ENCODE measurements at places on chromosomes 12 and 14.

- no peak for DNase-seq
Observed at GRCh38 chr12:75790219-75790618, 241.4 kb downstream of the PHLDA1 start.

DNA sequence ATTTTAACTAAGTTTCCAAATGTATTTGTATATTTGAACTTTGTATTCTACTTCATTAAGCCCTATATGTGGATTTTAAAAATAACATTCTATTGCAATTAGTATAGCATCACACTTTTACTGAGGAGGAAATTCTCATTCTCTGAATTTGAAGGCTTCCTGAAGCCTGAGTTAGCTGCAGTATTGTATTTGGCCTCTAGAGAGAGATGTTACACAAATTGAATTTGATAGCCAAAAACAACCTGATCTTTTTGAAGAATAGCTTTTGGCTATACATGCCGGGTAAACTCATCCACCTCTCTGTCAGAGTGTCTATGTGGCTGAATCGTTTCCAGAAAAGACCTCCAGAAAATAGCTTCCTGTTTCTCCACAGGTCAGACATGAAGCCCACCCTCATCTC lies 316.5 kb upstream of the OR4E1 start:
- no peak for DNase-seq

- DNase-seq = no peak
Observed at GRCh38 chr12:66627270-66627987, 51.4 kb downstream of the GRIP1 start.

DNA sequence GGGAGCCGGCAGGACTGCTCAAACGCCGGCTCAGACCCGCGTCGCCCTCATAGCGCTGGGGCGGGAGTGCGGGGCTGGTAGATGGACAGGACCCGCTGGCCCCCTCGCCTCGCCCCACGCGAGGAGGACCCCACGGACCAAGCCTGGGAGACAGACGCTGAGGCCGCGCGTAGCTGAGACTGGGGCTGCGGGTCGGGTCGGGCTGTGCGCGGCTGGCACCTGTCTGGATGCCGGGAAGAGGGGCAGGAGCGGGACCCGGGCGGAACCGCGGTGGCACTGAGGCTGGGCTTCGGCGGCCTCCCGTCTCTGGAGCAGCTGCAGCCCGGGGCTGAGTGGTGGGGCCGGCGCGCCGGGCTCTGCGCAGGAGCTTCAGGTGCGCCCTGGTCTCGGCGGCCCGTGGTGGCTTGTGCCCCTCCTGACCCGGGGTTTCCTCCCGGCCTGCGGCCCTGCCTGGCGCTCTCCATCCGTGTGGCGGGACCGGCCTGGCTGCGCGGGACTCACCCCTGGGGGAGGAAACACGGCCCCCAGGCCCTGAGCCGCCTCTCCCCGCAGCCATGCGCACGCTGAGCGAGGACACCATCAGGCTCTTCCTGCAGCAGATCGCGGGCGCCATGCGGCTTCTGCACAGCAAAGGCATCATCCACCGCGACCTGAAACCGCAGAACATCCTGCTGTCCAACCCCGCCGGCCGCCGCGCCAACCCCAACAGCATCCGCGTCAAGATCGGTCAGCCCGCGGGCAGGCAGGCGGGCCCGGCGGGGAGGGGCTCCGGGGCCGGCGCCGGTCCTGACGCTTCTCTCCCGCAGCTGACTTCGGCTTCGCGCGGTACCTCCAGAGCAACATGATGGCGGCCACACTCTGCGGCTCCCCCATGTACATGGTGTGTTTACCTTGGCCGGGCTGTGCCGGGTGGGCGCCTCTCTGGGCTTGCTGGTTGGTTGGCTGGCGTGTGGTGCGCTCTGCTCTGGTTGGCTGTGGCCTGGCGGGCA lies 14.0 kb downstream of the ULK1 start:
- DNase-seq = no peak

- no peak for DNase-seq
Observed at GRCh38 chr14:105180592-105181548, at the start of gene NUDT14. Gene NUDT14, minus strand, starts transcription at chr14:105181312. Its CDS starts 103 bp downstream, at chr14:105181209.

DNA sequence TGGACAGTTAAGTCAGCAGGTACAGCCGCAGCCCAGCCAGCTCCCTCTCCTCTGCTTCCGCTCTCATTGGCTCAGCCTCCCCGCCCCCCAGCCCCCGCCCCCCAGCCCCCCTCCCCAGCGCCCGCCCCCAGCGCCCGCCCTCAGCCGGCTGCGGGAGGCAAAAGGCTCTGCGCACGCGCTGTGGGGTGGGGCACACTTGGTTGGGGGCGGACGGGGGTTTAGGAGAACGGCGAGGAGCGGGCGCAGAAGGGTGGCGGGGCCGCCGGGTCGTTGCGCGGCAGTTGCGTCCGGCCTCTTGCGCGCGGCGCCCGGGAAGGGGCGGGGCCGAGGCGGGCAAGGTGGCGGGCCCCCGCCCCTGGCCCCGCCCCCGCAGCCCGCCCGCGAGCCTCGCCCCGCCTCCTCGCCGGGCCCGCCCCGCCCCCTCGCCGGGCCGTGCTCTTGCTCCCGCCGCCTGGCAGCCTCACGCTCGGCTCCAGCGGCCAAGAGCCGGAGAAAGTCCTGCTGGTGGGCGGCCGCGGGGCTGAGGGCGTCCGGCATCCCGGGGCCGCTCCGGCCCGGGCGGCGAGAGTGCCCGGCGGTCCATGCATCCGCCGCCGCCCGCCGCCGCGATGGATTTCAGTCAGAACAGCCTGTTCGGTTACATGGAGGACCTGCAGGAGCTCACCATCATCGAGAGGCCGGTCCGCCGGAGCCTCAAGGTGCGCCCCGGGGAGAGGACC lies at the start of gene PPP4R4:
TSS of gene PPP4R4 (plus strand) at position 438 of the 719 bp plus-strand sequence. CDS start at position 582, 144 bp downstream.
- no peak for DNase-seq

DNA sequence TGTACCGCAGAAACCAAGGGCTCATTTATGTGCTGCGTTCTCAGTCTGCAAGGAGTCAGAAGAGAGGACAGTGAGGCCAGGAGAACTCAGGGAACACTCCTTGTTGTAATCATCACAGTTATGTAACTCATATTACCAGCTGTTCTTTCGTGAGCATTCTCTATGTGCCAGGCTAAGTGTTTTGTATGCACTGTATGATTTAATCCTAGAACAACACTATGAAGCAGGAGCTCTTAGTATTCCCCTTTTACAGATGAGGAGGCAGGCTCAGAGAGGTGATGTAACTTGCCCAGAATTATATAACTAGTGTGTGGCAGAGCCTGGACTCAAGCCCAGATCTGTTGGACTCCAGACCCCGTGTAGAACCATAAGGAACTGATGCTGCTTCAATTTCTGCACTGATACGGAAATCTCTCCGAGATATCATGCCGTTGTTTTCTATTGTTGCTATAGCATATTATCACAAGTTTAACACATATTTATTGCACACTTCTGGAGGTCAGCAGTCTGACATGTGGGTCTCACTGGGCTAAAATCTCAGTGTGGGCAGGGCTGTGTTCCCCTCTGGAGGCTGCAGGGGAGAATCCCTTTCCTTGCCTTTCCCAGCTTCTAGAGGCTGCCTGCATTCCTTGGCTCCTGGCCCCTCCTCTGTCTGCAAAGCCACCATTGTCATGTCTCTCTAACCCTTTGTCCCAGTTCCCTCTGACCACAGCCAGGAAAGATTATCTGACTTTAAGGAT lies 16.3 kb upstream of the CD9 start:
- DNase-seq = no peak

GRCh38 chr12:110108309-110109036 lies 15.7 kb upstream of the IFT81 start:
- no peak for DNase-seq

GRCh38 chr12:49109641-49110463 lies 795 bp downstream of the LMBR1L start:
- DNase-seq = no peak

DNA sequence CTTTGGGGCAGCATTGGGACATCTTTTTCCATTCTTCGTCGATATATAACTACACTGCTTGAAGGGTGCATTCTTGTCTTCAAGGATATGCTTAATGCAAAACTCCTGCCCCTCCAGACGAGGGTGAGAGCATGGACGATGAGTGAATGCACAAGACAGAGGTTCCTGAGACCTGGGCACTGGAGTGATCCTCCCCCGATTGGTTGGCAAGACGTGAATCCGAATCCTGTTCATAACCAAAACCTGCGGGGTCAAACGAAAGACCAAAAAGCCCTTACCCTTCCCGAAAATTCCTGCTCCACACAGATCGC lies 684 bp downstream of the KANSL2 start:
- no peak for DNase-seq

DNA sequence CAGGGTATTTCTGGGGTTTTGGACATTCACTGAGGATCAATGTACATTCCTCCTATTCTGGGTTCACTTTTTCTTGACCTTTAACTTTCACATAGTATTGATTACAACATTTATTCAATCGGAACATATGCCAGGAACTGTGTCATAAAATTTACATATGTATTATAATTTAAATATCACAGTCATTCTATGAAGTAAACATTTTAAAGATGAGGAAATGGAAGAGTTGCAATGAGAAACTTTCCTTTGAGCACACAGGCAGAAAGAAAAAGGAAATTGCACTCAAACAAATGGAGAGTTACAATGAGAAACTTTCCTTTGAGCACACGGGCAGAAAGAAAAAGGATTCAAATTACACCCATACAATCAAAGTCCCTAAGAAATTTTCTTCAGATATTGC lies 3.1 kb downstream of the MUCL1 start:
- no peak for DNase-seq

DNA sequence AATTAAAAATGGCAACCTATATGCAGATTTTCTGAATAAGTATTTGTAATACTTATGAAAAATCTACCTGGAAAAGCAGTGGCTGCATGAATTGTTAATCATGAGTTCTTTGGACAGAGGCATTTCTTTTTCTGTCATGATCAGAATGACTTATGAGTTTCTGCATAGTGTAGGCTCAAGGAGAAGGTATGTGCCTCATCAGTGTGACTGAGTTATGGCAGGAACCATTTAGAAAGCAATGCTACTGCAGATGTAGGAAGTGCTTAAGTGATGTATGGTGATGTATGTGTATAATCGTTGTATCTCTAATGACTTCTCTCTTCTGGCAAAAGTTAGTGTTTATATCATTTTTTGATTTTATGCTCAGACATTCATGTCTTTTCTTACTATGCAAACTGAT lies 816.4 kb upstream of the FBXO33 start:
- DNase-seq = no peak

GRCh38 chr14:100664841-100665510 lies 61.7 kb upstream of the DLK1 start:
- no peak for DNase-seq

Measured in epithelial cell of proximal tubule (primary cell).